COLO829 (cell line): ENCODE measurements at places on chromosomes 2 and 18.

GRCh38 chr2:64227603-64228125, 83.4 kb upstream of the PELI1 start:
- DNase-seq = no peak

DNA sequence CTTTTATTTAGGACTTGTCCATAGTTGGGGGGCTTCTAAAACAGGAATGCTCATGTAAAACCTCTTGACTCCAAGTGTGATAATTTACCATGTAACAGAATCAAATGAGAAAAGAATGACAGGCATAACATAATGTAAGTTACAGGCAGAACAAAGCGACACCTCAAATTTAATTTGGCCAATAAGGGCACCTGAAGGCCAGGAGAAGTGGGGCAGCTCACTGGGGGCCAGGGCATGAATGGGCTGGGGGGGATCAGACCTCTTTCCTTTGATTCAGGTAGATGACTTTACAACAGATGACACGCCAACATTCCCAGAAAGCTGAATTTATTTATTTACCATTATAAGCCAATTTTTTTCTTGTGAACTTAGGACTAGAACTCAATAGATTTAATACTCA, 14.5 kb downstream of the MOCOS start:
- no peak for DNase-seq

DNA sequence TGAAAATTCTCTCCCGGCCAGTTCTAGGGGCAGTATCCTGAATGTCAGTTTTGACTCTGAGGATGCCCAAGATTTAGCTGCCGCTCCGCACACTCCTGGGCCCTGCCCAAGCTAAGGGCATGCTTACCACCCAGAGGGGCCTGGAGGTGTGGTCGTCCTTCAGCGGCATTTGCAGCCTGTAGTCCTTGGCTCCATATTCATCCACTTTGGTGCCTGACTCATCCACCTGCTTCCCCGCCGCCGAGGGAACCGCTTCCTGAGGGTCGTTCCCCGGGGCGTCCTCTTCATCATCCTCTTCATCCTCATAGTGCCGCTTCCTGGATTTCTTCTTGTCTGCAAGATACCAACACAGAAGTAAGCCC, 577 bp downstream of the ERCC3 start:
- DNase-seq = no peak

- no peak for DNase-seq
These were observed 12.8 kb upstream of the TCF7L1 start for GRCh38 chr2:85120363-85120762.

- DNase-seq = no peak
These were observed 47.5 kb upstream of the ACYP2 start for GRCh38 chr2:54067851-54068375.

DNA sequence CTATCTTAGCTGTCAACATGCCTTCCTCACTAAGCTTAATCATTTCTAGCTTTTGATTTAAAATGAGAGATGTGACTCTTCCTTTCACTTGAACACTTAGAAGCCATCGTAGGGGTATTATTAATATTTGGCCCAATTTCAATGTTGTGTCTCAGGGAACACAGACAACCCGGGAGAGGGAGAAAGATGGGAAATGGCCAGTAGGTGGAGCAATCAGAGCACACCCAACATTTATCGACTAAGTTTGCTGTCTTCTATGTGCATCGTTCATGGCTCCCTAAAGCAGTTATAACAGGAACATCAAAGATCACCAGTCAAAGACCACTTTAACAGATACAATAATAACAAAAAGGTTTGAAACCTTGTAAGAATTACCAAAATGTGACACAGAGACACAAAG, 110.2 kb downstream of the OLA1 start:
- DNase-seq = no peak

DNA sequence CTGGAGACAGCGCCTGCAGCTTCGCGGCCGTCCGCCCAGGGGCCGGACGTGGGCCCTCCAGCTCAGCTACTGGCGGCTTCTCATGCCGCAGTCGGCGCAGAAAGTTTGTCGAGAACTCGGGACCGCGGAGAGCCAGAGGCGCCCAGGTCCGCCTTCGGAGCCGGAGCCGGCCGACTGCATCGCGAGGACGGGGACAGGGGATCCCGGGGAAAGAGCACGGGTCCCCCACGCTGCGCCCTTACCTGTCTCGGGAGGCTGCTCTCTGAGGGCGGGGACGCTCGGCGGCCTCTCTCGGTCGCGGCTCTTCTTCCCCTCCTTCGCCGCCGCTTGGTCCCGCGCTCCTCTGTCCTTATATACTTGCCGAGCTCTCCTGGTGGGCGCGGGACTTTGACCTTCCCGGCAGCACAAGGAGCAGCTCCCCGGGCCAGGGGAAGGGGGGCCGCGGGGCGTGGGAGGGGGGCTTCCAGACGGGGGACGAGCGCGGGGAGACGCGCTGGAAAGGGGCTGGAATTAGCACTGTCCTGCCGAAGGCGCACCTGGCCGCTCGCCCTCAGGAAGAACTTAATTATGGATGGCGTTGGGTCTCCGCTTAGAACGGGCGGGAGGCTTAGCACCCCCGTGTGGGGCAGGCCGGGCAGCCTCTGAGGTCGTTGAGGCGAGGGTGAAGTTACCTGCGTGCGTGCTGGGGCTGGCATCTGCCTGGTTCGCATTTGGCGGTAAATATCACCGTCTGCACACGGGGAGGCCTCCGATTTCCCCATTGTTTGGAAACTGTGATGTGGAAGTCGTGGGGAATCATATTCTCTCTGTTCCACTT, at the start of gene POMC:
TSS of gene POMC (minus strand) at position 325 of the 817 bp plus-strand sequence. CDS start 3,808 bp downstream, outside the sequence.
- no peak for DNase-seq
